Epithelial cell of umbilical artery (primary cell): ENCODE measurements at places on chromosomes 5 and 9. TPM values are rescaled to one million over a fixed set of nuclear protein-coding genes. Genes with fewer than 3 reads are reported as not detected.

The ADGRV1 gene
- total RNA-seq = under 0.01 and 0.15 TPM in 2 replicates

The PCDHB8 gene
- under 0.01 and 0.15 TPM in 2 replicates for total RNA-seq

The BNC2 gene
- total RNA-seq = 6.5 and 6.7 TPM in 2 replicates

The INSL4 gene
- total RNA-seq = not detected in 2 replicates

The ALG2 gene
- total RNA-seq = 39.8 and 47.7 TPM in 2 replicates

The EIF4E1B gene
- total RNA-seq = not detected in 2 replicates

The PLPP7 gene
- total RNA-seq = 0.32 and 0.46 TPM in 2 replicates
